ENCODE measurements at places on chromosomes 1 and 21. TPM values are rescaled to one million over a fixed set of nuclear protein-coding genes. Genes with fewer than 3 reads are reported as not detected.

The MCOLN3 gene
- not detected for total RNA-seq

The CAMK2N1 gene
- 34.7 TPM for total RNA-seq

DNA sequence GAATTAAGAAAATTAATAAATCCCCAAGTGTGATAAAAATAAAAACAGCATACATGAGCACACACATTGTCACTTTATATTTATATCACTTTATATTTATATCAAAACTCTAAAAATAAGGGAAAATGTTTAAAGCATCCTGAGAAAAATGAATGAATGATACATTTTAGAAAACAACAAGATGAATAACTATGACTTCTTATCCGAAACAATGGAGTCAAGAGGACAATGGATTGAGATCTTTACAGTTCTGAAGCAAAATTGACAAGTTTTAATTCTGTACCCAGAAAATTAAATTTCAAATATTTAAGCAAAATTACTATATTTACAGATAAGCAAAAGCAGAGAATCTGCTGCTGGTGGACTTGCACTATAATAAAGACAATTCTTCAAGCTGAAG, 512.6 kb downstream of the MRPL39 start:
- no peaks in the 10 kb centered on the region for H3K36me3 ChIP-seq
- H3K4me3 ChIP-seq, result no peak overlapping the region
- no peak overlapping the region for H3K27ac ChIP-seq
- no peak for DNase-seq
- H3K27me3 ChIP-seq, result no peaks in the 10 kb centered on the region

GRCh38 chr21:40433538-40433937, 413.4 kb downstream of the DSCAM start:
- H3K27me3 ChIP-seq, result peaks cover 12% of the 10 kb centered on the region
- no peak overlapping the region for H3K27ac ChIP-seq
- H3K4me3 ChIP-seq, result no peak overlapping the region
- peaks cover 4% of the 10 kb centered on the region for H3K4me1 ChIP-seq

The RGL1 gene
- total RNA-seq, result 13.3 TPM

DNA sequence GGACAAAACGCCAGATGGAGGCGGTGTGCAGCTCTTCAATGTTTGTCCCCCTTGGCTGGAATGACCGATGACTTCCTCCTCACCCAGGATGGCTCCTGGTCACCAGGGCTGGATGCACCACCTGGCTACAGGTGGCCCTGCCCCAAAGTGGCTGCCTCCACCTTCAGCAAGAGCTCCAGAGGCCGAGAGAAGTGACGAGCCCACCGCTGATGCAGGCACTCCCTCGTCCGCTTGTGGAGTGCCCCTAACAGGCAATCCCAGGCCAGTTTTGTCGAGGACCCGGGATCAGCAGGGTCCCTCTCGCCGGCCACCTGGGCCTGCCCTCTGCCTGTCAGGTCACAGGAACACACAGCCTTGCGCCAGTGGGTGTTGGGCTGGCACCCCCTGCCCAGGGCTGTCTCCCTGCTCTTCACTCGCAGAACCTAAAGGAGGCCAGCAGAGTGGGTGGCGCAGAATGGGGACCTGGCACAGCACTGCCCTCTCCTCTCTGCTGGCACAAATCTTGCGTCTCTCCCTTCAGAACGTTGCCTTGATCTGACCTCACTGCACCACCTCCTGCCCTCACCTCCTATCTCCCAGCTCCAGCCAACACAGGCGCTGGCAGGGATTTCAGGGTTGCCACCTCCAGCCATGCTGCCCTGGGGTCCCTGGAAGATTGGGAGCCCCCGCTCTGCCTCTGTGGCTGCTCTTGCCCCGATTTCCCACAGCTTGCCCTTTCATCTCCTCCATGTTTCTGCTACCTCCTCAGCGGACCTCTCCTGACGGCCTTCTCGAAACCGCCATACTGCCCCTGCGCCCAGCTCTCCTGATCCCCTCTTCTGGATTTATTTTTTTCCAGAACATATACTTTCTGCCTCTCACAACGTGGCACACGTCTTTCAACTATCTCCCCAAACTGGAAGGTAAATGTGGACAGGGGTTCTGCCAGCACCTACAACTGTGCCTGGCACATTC, 38.6 kb downstream of the SLC45A1 start:
- no peak for DNase-seq
- H3K27me3 ChIP-seq, result no peaks in the 10 kb centered on the region
- peaks cover 11% of the 10 kb centered on the region for H3K4me1 ChIP-seq
- peaks cover 14% of the 10 kb centered on the region for H3K36me3 ChIP-seq
- H3K27ac ChIP-seq, result peak overlapping the region; percentile 50

DNA sequence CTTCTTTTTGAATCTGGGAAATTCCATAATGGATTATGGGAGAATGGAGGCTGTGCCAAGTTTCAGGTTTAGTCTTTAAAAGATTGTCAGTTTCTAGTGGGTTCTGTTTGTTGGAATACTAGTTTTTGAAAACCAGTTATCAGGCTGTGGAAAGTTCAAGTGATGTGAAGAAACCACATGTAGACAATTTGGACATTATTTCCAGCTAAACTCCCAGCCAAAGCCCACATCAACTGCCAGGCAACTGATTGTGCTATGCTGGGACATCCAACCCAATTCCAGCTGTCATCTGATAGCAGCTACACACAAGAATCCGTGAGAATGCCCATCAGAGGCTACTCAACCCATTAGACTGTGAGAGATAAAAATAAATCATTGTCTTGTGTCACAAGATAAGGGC, 546.1 kb upstream of the ADAMTS5 start:
- H3K4me3 ChIP-seq, result no peak overlapping the region
- H3K27me3 ChIP-seq, result no peaks in the 10 kb centered on the region
- no peaks in the 10 kb centered on the region for H3K4me1 ChIP-seq

DNA sequence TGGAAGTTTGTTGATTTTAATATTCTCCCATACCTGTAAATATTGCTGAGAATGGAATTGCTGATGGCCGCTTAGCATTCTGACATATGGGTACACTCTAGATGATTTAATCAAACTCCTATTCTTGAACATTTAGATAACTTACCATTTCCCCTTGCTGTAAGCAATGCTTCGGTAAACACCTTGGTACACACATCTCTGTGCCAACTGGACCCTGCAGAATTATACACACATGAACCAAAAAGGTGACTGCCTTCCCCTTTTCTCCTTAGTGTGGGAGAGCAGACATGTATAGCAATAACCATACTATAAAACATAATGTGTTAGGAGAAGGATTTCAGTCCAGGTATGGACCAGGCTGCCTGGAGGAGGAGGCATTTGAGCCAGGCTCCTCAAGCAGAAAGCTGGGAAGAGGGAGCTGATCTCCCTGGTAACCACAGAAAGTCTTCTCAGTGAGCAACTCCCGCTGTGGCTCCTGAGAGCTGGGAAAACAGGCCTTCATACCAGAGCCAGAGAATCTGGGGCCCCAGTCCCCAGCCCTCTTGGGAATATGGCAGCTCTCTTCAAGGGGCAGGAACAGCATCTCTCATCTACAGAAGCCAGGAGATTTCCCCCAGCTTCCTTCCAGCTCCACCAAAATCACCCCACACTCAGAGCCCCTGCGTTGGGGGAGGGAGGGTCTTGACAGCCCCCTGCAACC, 33.9 kb upstream of the CSF1 start:
- H3K36me3 ChIP-seq, result no peaks in the 10 kb centered on the region
- no peak for DNase-seq
- H3K27ac ChIP-seq, result no peak overlapping the region
- peaks cover 81% of the 10 kb centered on the region for H3K4me1 ChIP-seq
- no peaks in the 10 kb centered on the region for H3K27me3 ChIP-seq
- H3K4me3 ChIP-seq, result no peak overlapping the region

- peaks cover 33% of the 10 kb centered on the region for H3K4me1 ChIP-seq
- H3K27ac ChIP-seq, result no peak overlapping the region
- DNase-seq, result no peak
- no peaks in the 10 kb centered on the region for H3K36me3 ChIP-seq
- H3K27me3 ChIP-seq, result no peaks in the 10 kb centered on the region
- no peak overlapping the region for H3K4me3 ChIP-seq
Observed at GRCh38 chr1:203275656-203276272, 29.6 kb upstream of the BTG2 start.

GRCh38 chr1:193338194-193338593, 151.8 kb upstream of the B3GALT2 start:
- H3K4me3 ChIP-seq, result no peak overlapping the region
- peaks cover 15% of the 10 kb centered on the region for H3K4me1 ChIP-seq
- H3K27ac ChIP-seq, result no peak overlapping the region
- no peaks in the 10 kb centered on the region for H3K27me3 ChIP-seq
- DNase-seq, result no peak

All from neural crest cell (in vitro differentiated cells).